ENCODE measurements at places on chromosomes 13 and 19.

DNA sequence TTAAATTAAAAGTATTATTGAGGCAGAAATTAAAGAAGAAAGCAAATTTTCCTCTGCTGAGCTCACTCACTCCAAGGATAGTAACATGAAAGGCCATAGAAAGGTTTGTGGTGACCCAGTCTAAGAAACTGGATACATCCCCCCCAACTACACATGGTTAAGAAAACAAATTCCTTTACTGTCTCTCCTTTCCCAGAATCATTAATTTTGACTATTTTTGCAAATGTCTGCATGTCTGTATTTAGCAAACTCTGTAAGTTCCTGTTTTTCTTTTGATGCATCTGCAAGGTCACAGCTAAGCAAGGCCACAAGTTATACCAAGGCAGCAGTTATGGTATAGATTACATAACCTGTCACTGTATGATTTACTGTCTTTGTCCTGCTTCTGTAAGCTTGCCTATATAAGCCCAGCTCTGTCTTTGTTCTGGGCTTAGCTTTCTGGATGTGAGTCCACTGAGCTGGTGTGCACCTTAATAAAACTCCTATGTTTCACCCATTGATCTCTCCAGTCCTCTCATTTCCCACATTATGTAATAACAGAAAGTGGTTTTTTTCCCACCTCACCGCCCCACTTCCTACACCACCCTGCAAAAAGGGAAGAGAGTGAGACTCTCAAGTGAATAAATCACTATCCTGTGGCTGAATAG is 8.5 kb upstream of the ZNF83 start:
- DNase-seq = no peak

GRCh38 chr19:18339723-18340122 is 675 bp upstream of the PGPEP1 start:
- no peak for DNase-seq

DNA sequence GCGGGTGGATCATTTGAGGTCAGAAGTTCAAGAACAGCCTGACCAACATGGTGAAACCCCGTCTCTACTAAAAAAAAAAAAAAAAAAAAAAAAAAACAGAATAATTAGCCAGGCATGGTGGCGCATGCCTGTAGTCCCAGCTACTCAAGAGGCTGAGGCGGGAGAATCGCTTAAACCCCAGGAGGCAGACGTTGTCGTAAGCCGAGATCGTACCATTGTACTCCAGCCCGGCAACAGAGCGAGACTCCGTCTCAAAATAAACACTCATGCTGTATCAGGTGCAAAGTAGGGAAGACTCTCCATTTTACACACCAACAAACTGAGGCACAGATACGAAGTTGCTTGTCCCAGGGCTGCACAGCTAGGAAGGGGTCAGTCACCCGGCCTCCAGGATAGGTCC is 15.6 kb downstream of the TLE6 start:
- no peak for DNase-seq

- DNase-seq = no peak
Observed at GRCh38 chr13:46378411-46378810, 8.6 kb downstream of the RUBCNL start.

GRCh38 chr19:49473868-49474541 is at the start of gene FLT3LG:
Gene FLT3LG, plus strand, starts transcription at chr19:49474215. Its CDS starts 425 bp downstream, at chr19:49474640.
- peak; percentile 85 for DNase-seq

DNA sequence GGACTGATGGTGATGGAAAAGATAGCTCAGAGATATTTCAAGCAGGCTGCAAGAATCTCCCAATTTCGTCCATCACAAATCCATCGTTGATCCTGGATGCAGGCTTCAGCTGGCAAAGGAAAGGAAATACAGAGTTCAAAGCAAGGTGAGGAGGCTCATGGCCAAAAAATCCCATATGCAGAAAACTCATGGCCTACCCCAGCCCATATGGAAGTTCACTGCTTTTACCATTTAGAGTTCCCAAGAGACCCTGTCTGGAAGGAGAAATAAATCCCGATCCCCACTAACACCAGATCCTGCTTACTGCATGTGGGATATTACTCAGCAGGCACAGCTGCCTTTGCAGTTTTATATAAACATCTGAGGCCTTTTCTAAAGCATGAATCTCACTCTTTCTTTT is 412.9 kb upstream of the SPRY2 start:
- no peak for DNase-seq

GRCh38 chr19:47778954-47779351 is 450 bp downstream of the SELENOW start:
- DNase-seq = no peak
